ENCODE measurements at places on chromosomes 3 and 15.

GRCh38 chr3:3771567-3771966 lies 27.7 kb upstream of the LRRN1 start:
- DNase-seq = no peak

DNA sequence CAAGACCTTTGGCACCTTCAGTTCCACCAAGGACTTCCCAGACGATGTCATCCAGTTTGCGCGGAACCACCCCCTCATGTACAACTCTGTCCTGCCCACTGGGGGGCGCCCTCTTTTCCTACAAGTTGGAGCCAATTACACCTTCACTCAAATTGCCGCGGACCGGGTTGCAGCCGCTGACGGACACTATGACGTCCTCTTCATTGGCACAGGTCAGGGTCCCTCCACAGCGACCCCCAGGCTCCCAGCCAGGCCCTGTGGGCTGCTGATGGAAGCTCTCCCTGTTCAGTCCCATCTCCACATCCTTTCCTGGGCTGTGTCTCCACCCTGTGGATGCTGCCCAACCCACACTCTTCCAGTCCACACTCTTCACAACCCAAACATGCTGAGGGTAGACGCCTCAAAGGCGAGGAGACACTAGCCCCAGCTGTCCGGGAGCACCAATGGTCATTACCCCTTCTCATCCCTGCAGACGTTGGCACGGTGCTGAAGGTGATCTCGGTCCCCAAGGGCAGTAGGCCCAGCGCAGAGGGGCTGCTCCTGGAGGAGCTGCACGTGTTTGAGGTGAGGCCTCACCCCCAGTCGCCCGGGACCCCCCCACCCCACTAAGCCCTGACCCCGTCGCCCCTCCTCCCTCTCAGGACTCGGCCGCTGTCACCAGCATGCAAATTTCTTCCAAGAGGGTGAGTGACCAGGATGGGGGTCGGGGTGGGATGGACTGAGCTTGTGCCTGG lies 4.3 kb upstream of the LSMEM2 start:
- DNase-seq = peak; percentile 32

- no peak for DNase-seq
Observed at GRCh38 chr15:32669896-32670611, 28.5 kb downstream of the SCG5 start.

DNA sequence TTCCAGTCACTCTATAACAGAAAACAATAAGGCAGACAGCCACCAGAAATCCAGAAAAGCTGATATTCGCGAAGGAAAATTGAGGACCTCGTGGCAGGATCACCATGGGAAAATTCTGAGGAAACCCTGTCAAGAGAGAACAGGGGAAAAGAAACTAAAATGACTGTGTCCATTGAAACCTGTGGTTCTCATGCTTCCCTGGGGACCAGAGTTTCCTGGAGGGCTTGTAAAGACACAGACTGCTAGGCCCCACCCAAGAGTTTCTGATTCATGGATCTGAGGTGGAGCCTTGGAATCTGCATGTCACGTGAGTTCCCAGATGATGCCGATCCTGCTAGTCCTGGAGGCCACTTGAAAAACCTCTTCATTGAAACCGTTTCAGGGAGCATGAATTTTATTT lies 420.5 kb downstream of the EPHB1 start:
- DNase-seq = no peak

GRCh38 chr3:171688593-171688992 lies 121.7 kb downstream of the PLD1 start:
- no peak for DNase-seq

DNA sequence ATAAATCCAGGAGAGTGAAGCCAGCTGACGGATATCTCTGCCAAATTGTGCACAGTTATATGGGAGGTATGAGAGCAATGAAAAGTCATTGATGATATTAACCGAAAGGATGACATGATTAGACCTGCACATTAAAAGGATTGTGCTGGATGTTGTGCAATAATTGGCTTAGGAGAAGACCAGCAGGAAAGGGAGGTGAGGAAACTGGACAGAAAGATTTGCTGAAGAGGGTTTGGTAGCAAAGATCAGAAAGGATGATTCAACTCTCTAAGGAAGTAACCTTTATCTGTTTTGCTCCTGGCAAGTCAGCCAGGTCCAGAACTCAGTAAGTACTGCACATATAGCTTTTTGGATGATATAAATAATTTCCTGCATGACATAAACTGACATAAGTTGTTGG lies 704.7 kb downstream of the GRM7 start:
- DNase-seq = no peak

GRCh38 chr3:183991403-183991802 lies 26.3 kb downstream of the ABCC5 start:
- no peak for DNase-seq

DNA sequence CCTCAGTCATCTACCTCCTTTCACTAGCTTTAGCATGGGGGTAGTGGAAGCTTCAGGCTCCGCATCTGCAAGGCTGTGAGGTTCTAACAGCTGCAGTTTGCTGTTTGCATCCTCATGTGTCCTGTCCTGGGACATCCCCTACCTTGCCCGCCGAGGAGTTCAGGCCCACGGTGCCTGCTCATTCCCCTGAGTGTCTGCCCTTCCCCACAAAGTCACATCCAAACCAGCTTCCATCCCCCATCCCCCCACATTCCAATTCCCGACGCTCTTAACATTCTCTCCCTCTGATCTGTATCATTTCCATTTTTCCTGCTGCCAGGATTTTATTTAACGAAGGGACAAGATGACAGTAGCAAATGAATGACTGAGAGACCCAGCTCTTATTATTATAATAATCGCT lies 43.8 kb downstream of the HRH1 start:
- no peak for DNase-seq

DNA sequence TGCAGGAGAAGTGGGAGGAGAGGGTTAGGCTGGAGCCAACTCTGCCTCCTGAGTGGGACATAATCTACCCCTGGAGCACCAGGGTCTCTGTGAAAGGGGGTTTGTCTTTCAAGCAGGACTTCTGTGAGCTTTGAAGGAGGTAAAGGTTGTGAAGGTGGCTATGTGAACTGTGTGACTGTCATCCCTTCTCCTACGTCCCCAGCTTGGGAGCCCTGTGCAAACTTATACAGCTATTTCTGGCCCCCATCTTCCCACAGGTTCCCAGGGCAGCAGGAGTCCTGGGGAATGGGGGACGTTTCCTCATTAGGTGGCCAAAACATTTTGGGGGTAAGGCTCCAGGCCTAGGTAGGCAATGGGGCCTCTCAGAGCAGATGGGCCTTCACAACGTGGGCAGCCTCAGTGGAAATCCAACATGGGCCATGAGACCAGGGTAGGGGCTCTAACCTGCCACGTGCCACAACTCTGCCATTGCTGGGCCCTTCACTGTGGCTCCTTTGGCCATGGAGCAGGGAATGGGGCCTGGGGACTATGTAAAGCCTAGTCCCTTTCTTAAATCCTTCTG lies 3.5 kb downstream of the VIPR1 start:
- DNase-seq = no peak

DNA sequence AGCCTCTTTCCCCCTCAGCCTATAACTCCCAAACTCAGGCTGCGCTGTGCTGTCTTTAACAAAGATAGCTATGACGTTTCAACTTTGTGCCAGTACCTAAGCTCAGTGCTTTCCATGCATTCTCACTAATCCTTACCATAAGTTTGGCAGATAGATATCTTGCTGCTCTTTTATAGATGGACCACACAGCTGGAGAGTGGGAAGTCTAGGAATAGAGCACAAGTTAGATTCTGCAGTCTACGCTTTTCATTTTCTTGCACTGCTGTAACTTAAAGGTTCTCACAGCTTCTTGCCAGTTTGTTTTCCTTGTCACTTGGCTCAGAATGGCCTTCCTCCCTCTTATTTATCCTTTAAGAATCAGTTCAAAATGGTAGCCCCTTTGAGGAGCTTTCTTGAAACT lies 468.8 kb downstream of the CNTN4 start:
- DNase-seq = no peak

- DNase-seq = no peak
Observed at GRCh38 chr3:167318996-167319615, 61.0 kb downstream of the ZBBX start.

DNA sequence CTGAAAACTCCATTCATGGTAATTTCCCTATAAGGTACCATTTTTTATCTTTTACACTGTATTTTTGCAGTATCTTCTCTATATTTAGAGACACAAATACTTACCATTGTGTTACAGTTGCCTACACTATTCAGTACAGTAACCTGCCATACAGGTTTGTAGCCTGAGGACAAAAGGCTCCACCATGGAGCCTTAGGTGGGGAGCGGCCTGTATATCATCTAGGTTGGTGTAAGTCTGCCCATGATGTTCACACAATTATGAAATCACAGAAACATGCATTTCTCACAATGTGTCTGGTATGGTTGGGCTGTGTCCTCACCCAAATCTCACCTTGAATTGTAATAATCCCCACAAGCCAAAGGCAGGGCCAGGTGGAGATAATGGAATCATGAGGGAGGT lies 43.9 kb upstream of the LYSMD4 start:
- DNase-seq = no peak

- no peak for DNase-seq
Observed at GRCh38 chr15:57150066-57150865, 226.0 kb upstream of the CGNL1 start.

GRCh38 chr3:150521463-150521862 lies 24.8 kb downstream of the SERP1 start:
- DNase-seq = no peak

GRCh38 chr3:148146947-148147826 lies 550.5 kb upstream of the AGTR1 start:
- no peak for DNase-seq

GRCh38 chr3:102078854-102079808 lies 229.8 kb downstream of the NFKBIZ start:
- no peak for DNase-seq

GRCh38 chr3:49476563-49476962 lies 6.5 kb downstream of the DAG1 start:
- DNase-seq = no peak

DNA sequence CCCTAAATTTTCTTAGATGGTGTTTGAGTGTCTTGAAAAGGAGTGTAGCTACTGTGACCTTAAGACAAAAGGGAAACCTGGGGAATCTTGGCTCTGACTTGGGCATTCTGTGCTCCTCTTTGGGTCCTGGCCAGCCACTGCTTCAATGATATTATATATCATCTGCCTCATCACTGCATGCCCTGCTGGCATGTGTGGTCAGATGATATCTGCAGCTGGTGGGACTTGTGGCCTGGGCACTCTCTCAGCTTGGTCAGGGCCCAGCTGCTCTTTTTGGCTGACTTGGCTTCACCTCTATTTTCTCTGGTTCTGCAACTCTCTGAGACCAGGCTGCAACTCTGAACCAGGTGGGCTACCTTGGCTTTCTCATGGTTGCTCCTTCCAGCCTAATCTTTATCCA lies 446.1 kb upstream of the RARB start:
- no peak for DNase-seq

DNA sequence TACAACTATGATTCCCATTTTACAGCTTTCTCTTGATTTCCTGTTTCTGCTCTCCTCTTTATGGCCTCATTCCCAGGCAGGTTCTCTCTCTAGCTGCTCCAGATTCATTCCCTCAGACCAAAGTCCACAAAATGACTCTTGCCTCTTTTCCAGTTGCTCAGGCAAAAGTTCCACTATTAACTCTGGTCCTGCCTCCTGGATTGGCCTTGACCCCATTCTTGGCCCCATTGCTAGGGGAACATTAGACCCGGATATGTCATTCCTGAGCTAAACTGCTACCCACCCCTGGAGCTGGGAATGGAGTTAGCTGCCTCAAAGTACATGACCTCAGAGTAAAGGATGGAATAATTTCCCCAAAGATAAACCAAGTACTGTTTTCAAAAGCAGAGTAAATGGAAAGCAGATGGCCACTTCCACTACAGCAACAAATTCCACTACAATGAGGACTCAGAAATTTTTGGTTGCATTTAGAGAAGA lies 73.0 kb upstream of the GAP43 start:
- no peak for DNase-seq

DNA sequence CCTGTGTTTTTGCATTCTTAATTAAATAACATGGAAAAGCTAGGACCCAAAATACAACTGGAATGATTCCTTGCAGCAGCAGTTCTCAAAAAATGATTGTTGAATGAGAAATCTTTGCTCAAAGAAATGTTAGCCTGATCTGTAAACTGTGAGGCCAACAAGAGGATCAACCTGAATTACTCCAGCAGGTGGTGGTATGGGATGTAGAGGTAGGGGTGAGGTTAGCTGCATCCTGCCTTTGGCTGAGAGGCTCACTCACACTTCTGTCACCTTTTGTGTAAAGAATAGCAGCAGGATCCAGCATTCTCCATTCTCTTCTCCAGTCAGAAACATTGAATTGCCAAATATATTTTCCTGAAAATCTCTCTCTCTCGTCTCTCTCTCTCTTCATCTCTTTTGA lies 26.5 kb upstream of the FAM98B start:
- DNase-seq = no peak
